Kidney glomerular epithelial cell (primary cell): ENCODE measurements at places on chromosomes 12 and 14.

- no peak for DNase-seq
Observed at GRCh38 chr12:66541426-66541825, 137.4 kb downstream of the GRIP1 start.

- no peak for DNase-seq
Observed at GRCh38 chr14:61889914-61890351, 127.7 kb downstream of the SNAPC1 start.

GRCh38 chr14:103188810-103189480 lies 65.7 kb downstream of the TNFAIP2 start:
- DNase-seq: no peak

GRCh38 chr14:104254735-104255400 lies 116.5 kb downstream of the KIF26A start:
- no peak for DNase-seq

GRCh38 chr12:117063162-117063911 lies 35.9 kb downstream of the TESC start:
- DNase-seq: no peak

- no peak for DNase-seq
Observed at GRCh38 chr14:98101323-98101722, 1170.7 kb downstream of the BCL11B start.

GRCh38 chr14:39547845-39548244 lies 115.6 kb upstream of the FBXO33 start:
- DNase-seq: no peak

GRCh38 chr12:32486158-32486557 lies 86.8 kb downstream of the FGD4 start:
- peak; percentile 20 for DNase-seq

- DNase-seq: no peak
Observed at GRCh38 chr12:45243963-45244362, 28.1 kb downstream of the ANO6 start.

DNA sequence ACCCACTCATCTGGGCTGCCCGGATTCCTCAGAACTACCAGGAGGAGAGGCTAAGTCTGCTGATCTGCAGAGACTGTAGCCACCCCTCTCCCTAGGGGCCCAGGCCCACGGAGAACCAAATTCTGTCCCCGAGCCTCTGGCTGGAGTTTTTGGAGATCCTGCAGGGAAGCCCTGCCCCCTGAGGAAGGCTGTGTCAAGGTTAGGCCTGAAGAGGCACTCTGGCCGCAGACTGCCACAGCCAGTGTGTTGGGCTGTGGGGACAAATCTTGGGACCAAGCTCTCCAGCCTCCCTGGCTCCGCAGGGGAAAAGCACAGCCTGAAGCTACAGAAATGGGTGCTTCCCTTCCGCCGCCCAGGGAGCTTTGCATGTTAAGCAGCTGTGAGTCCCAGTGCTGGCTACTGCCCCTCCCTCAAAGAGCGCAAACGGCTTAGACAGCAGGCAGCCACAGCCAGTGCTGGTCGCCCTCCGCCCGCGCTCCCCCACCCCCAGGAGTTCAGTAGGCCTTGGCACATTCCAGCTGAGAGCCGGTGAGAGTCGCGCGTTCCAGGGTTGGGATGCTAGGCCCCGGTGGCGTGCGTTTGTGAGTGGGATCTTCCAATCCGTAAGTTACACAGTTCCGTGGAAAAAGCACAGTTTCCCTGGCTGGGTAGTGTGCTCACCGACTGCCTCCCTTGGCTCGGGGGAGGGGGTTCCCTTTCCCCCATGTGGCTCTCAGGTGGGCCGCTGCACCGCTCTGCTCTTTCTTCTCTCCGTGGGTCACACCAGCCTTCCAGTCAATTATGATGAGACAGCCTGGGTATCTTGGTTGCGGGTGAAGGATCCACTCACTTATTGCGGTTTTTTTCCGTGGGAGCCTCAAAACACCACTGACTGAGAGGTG lies 13.2 kb downstream of the CLEC4E start:
- no peak for DNase-seq

GRCh38 chr12:13208533-13209435 lies 12.3 kb downstream of the EMP1 start:
- peak; percentile 56 for DNase-seq

GRCh38 chr12:72053604-72054003 lies 115.0 kb downstream of the TPH2 start:
- peak; percentile 33 for DNase-seq

DNA sequence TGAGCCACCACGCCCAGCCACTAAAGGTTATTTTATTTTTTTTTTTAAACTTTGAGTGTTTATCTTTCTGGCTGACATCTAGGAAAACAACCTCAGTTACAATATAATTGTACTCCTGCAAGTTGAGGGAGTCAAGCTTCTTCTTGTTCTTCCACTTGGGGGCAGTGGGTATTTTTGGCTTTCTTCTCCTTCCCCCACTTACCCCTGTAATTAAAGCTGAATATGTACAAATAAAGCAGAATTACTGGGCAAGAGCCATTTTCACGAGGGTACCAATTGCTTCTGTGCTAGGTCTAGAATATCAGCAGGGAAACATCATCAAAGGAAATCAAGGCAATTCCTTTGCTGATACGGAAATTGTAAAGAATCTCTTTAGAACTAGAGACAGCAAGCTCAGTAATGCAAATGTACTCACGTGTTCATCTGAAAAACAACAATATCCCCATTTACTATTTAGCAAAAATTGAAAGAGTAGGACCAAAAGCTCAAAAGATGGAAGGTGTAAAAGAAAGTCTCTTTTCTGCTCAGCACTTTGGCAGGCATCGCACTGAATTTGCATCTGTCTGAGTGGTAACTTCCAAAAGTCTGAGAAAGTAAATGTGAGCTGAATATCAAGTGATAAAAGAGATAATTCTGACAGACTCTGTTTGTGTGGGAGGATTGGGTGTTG lies 72.8 kb downstream of the TAOK3 start:
- no peak for DNase-seq

GRCh38 chr12:53186745-53187144 lies 6.0 kb upstream of the CSAD start:
- no peak for DNase-seq

DNA sequence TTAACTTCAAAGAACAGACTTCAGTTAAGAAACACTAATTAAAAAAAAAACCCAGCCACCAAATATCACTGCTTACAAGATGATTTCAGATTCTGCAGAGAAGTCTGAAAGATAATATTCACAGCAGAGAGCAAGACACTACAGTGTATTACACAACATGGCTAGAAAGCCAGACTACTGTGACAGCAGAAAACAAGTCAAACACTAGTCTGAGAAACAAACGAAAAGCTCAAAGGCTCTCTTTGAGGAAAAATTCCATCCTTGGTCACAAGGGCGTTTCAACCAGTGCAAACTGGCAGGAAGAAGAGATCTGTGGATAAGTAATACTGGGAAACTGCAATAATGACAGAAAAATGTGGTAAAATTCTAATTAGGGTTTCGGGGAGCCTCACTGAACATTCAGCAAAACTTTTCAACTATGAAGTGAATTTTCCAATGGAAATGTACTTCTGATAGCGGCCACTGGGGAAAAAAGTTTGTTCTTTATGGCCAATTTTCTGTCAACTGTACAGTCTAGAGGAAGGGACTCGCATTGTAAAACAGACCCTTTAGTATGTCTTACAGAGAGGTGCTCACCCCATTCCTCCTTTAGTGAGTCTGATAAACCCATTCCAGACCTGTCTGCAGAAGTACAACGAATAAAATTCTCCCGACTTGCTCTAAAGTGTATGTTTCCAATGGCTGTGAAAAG lies 50.4 kb downstream of the ACADS start:
- no peak for DNase-seq

- DNase-seq: no peak
Observed at GRCh38 chr14:50417853-50418252, 21.2 kb upstream of the CDKL1 start.

- DNase-seq: no peak
Observed at GRCh38 chr14:23445773-23446172, 10.3 kb upstream of the MYH7 start.

GRCh38 chr12:12028668-12029402 lies 41.9 kb upstream of the BCL2L14 start:
- DNase-seq: no peak

- no peak for DNase-seq
Observed at GRCh38 chr14:32404784-32405573, 75.9 kb downstream of the AKAP6 start.

DNA sequence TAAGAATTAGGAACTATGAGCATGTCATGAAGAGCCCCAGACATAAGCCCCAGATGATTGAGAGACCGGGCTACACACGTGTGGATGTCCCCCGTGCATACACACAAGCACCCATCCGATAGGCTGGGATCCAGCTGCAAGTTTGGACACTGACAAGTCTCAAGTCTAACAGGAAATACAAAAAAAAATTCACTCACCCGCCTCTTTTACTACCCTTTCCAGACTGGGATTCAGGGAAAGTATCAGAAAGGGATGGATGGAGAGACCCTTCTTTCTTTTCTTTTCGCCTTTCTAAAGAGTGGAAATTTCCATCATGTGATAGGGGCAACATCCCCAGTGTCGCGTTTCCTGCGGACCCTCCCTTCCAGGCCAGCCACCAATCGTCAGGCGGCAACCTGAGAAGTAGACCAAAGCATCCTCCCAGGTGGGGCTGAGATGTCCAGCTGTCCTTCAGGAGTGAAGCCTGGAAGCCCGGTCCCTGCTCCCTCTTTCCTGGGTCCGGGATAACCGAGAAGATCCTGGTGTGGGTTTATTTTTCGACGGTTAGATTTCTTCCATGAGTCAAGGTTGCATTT lies 6.4 kb upstream of the SLC38A4 start:
- no peak for DNase-seq

- peak; percentile 83 for DNase-seq
Observed at GRCh38 chr12:116537101-116537904, 21.9 kb upstream of the MAP1LC3B2 start.

GRCh38 chr14:104219731-104220214 lies 81.4 kb downstream of the KIF26A start:
- no peak for DNase-seq

GRCh38 chr12:67137256-67137655 lies 131.9 kb upstream of the CAND1 start:
- DNase-seq: peak; percentile 5

- DNase-seq: no peak
Observed at GRCh38 chr12:105946493-105946901, 192.3 kb downstream of the NUAK1 start.

- peak; percentile 2 for DNase-seq
Observed at GRCh38 chr12:118013283-118013682, 3.2 kb upstream of the RFC5 start.

DNA sequence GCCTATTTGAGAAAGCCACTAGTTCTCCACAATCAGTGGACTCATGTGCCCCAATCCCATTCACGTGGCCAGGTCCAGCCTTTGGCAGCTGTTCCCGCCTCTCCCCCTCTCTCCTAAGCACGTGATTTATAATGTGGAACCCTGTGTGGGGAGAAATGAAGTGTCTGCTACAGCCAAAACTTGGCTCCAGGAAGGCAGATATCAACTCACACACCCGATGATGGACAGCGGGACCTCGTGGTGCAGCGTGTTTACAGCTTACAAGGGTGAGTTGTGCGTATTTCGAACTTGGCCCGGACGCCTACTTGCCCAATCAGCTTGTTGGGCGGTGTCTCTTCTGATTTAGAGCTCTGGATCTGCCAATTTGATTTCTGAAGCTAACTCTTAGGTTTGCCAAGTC lies 38.1 kb upstream of the FAM181A start:
- no peak for DNase-seq

GRCh38 chr12:40263616-40264409 lies 39.0 kb downstream of the LRRK2 start:
- DNase-seq: no peak

- no peak for DNase-seq
Observed at GRCh38 chr12:73867147-73867546, 670.5 kb upstream of the ATXN7L3B start.

DNA sequence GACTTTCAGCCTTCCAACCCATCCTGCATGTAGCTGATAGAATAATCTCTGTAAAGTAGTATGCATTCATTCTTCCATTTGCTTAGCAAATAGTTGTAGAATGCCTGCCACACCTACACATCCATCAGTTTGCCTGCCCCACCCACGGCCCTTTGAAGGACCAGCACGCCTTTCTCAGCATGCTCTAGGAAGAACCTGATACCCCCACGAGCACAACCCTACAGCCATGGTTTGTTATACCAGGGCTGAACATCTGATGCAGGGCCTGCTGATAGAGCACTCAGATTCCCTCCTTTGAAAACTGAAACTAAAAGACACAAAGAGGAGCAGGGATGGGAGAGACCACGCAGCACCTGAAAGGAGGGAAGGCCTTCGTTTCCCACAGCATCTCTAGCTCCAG lies 205.1 kb downstream of the ANO2 start:
- no peak for DNase-seq

DNA sequence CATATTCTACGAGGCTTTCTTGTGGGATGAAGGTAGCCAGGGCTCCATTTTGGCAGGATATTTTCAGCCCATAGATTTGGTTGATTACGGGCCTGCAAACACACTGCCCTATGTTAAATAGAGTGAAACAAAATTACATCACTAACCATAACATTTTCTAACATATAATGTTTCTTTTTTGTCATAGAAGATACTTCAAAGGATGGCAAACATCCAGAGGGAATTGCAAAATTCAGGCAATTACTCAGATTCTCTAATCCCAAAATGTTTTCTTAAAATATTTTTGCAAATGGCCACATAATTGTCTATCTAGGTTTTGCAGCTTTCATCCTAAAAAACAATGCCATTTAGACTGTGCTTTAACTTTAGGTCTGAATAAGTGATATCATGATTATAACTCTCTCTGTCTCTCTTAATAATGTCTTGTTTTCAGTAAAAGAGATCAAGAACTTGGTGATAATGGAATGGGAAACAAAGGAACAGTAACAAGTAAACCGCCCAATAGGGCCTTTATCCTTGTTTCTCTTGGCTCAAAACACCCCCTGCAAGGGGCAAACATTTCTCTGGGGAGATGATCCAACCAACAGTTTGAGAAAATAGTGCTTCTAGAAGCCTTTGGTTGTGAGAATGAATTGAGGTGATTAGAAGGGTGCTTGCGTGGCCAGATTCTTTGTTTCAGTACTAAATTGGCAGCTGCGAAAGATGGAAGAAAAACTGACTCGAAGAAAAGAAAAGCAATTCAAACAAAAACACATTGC lies 54.4 kb upstream of the BTG1 start:
- DNase-seq: no peak

DNA sequence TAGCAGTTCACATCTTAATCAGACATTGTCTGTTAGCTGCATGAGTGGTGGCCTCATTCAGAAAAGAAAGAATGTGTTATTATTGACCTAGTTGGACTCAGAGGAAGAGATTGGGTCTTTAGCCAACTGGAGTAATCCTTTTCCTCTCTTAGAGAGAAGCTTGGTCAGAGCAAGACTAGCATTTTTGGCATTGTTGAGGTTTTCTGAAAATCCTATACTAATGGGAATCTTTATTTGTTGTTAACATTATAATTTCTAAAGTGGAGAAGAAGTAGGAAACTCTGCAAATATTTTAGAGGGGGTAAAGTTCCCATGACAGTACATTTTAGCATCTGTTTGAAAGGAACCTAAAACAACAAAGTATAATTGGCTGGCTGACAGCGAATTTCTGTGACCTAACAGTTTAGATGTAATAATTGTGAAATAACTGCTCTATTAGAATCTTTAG lies 9.7 kb downstream of the TOX4 start:
- no peak for DNase-seq

- no peak for DNase-seq
Observed at GRCh38 chr14:76352639-76353281, 23.2 kb upstream of the ESRRB start.
